Activated CD8-positive, alpha-beta memory T cell treated with anti-CD3 and anti-CD28 coated beads for 48 hours (primary cell): ENCODE measurements at places on chromosomes 6 and 20.

DNA sequence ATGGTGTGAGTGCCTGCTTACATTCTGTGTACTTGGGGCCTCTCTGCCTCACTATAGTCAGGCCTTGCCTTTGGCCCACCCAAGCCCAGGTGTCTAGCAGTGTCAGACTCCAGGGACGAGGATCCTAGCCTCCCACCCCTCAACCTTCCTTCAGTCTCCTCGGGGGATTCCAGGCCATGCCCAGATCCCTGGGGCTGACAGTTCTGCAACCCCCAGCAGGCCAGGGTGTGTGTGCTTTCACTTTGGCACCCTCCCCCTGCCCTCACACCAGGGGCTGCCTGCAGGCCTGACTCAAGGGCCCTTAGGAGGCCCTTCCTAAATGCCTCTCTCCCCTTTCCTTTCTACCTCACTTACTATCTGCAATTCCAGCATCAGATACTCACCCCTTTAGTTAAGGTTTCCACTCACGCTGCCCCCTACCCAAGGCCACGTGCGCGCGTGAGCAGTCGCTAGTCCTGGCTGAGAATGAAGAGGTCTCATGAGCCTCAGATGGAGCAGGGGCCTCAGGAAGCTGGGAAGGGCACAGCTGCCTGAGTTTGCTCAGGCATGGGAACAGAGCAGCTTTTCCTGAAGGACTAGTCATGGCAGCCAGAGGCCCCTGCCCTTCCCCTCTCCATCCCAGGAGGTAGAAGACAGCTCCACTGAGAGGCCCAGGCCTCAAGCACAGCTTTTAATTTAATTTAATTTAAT, 859 bp upstream of the CLPS start:
- no peak for DNase-seq

DNA sequence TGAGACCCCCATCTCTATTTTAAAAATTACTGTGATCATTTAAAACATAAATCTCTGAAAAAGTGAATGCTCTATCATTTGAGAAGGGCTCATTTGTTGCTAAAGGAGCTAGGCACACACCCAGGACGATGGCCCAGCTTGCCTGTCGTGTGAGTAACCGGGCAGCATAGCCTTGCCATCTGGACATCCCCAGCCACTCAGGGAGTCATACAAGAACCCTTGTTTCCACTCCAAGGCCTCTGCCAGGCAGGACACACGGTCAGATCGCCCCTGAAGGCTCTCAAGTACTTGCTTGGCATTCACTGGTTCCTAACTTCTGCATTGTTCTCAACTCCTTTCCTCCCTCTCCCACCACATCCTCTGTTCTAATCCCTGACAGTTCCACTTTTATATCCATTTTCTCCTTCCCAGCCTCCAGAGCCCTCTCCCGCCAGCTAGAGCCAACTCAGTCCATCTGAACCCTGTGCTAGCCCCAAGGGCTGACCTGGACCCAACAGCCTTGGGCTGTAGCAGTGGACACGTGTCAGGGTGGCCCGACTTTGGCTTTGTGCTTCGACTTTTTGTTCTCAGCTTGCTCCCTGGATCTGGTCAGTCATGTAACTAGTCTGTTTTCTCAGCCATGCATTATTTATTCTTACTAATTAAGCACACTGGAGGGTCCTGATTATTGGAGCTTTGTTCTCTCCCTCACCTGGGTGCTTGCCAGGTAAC, 15.7 kb upstream of the EZR start:
- no peak for DNase-seq

DNA sequence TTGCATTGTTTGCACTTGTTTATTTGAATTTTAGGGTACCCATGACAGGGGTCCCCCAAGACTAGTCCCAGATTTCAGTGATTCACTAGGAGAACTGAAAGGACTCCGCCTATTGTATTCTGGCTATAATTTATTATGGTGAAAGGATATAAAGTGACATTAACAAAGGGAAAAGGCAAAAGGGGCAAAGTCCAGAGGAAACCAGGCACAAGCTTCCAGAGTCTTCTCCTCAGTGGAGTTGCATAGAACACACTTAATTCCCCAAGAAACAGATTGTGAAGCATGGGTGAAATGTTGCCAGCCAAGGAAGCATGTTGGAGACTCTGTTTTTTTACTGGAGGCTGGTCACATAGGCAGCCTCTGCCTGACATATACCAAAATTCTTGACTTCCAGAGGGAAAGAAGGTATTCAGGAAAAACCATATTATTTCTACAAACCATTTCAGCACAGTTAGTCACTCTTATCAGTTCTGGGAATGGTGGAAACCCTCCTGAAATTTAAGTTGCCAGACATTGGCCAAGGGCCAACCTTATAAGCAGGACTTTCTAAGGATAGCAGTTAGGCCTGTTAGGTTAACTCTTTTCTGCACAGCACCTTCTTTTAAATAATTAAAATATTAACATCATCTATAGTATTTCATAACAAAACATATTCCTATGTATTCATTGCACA, 71.8 kb downstream of the FIG4 start:
- DNase-seq, result no peak

DNA sequence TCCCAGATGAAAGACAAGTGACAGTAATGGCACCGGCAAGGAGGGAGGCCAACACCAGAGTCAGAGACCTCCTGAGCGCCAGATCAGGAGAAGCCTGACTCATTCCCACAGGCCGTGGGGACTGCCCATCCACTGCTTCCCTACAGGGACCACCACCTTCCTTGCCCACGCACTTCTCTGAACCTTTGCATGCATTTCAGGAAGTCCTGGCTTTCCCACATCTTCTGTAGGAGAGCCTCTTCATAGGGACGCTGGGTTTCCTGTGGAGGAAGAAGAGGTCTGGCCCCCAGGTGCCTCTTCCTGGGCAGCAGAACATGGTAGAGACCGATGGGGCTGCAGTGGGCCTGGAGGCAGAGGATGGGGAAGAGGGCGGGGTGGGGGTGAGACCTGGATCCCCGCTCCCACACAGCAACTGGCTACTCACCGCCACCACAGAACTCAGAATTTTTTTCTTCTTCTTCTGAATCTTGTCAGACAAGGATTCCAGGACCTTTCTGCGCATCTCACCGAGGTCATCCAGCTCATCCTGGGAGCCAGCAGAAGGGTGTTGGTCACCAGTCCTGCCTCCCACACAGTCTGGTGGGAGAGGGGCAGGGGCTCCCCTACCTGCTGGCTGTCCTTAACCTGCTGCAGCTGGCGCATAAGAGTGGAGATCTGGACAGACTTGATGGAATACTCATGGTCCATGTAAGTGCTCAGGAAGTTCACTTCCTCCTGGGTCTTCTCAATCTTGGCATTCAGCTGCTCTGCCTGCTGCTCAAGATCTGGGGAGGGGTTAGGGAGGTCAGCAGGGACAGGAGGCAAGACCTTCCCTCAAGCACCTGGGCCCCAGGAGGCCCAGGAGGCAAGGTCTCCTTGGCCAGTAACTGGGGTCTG, 13.7 kb downstream of the C20orf96 start:
- DNase-seq, result no peak

DNA sequence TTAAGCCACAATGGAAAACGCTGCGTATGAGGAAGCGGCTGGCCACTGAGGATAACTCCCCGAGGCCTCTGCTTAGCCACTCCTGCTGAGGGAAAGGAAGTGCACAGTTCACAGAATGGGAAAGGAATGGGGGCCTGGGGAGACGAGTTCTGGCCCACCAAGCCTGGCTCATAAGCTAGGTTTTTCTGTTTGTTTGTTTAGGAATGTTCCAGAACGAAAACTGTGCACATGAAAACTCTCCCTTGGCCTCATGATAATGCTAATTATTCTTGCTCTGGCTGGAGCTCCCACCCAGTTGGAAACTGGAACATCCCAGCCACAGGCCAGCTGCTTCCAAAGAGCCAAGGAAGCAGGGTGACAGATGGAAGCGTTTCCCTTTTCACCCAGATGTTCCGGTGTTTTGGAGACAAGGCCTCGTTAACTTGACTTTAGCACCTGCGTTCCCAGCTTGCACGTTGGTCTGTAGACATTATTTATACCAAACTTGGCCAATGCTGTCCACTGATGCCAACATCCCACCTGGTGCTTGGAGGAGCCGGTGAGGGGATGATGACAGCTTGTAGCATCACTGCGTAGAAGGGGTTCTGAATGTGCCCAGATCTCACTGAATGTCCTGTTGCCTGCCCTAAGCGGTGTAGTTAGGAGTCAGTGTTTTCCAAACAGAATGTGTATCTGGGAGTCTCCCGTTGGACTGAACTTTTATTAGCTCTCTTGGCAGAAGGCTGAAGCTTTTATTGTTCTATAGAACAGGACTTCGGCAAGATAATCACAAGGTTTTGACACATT, 34.5 kb downstream of the APCDD1L start:
- no peak for DNase-seq

- no peak for DNase-seq
Measured at GRCh38 chr6:121698617-121699016, 263.2 kb downstream of the GJA1 start.

DNA sequence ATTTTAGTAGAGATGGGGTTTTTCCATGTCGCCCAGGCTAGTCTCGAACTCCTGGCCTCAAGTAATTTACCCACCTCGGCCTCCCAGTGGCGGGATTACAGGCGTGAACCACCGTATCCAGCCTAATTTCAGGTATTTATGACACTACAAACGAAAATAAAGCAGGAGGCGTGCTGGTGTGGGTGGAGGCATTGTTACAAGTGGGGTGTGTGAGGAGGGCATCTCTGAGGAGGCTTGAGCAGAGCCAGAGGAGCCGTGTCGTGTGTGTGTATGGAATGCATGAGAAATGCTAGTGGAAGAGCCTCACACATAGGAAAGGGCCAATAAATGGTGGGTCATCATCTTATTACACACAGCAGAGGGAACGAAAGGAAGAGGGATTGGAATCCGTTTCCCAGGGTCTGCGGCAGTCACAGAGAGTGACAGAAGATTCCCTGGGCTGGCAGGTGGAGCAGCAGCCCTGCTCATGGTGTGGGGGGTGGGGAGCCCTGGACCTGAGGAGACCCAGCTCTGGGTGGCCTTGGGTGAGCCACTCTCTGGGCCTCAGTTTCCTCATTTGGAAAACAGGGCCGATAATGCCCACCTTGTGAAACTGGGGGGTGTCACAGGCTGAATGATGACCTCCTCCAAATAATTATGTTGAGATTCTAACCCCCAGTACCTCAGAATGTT, 17.2 kb upstream of the PEDS1 start:
- DNase-seq, result no peak

GRCh38 chr6:100657678-100658330, 193.1 kb upstream of the SIM1 start:
- no peak for DNase-seq

DNA sequence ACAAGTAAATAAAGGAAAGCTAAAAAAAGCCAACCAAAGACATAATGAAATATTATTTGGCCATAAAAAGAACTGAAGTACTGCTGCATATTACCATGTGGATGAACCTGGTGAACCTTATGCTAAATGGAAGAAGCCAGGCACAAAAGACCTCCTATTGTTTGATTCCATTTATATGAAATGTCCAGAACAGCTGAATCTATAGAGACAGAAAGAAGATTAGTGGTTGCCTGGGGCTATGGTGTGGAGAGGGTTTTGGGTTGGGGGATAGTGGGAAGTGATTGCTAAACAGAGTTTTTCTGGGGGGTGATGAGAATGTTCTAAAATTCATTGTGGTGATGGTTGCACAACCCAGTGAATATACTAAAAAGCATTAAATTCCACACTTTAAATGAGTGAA, 53.2 kb downstream of the TSBP1 start:
- DNase-seq, result no peak

- DNase-seq, result no peak
Measured at GRCh38 chr20:52619671-52620070, 352.5 kb upstream of the TSHZ2 start.

DNA sequence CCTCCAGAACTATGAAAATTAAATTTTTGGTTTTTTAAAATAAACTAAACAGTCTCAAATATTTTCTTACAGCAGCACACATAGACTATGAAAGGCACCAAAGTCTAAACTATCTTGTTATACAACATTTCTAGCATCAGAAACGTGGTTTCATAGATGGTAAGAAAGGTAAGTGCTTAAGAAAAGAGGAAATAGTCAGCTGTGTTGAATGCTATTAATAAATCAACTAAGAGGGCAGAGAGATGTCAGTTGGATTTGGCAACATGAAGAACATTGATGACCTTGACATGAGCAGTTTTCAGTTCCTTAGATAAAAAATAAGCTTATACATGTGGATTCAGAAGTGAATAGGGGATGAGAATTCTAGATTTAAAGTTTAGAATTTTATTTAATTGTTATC, 113.6 kb downstream of the RFX6 start:
- DNase-seq, result no peak

- peak; percentile 22 for DNase-seq
Measured at GRCh38 chr6:16762550-16763477, 1.6 kb upstream of the ATXN1 start.

DNA sequence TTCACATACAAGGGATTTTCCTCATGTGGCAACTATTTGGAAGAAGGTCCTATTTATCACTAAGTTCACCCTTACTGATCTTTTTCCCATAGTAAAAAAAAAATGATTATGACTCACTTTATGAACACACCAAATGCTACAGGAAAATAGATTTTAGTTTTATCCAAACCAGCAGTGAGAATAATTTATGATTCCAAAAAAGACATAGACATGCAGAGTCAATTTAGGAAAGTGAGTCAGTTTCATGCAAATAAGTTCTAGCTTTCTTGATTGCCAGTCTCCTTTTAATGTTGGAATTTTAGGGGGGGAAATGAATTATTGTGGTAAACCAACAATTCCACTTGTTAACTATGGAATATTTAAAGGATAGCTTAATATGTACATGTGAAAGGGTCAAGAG, 64.0 kb upstream of the RNF146 start:
- no peak for DNase-seq

DNA sequence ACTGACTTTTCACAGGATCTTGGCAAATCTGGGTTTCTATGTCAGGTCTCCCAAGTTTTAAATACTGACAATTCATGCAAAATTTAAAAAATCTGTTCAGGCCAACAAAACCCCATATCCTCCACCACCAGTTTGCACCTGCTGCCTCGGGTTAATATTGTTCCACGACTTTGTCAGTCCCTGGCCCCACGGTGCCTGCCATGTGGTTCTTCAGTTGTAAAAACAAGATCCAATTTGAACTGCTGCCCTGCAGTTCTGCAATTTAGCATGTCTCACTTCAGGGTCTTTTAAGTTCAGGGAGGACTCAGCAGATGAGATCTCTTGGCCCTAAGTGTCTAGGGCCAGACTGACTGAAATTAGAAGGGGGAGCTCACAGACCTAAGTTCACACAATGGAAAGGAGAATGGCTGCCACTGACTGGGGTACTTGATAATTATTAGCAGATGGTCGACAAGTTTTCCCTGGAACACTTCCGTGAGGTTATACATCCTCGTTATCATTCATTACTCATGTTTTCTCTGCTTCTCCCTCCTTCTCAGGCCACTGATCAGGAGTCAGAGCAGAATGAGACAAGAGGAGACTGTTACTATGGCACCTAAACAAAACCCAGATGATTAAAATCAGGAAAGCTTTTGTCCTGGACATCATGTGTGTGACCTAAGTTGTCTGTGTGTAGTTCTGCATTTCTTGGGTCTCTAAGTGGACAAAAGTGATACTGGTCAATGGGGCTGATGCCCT, 223.6 kb downstream of the KIF16B start:
- DNase-seq, result no peak
